Stimulated activated CD4-positive, alpha-beta T cell treated with anti-CD3 and anti-CD28 coated beads, Interleukin-4, amount 100 ng/mL, for 4 hours (primary cell): ENCODE measurements at places on chromosomes 5 and 9.

DNA sequence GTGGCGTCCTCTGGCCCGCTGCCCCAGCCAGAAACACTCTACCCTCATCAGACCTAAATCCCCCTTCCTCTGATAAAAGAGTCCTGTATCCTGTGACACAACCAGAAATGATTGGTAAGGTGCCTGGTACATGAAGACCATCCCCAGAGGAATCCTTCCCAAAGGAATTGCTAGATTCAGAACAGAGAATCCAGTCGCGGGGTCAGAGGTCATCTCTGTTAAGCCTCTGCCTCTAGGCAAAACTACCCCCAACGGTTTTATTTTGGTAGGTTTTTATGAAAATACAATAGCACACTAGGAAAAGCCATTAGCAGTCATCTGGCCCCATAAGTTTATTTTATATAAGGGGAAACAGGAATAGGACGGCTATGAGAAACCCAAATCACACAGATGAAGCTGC, 102.4 kb upstream of the HAND1 start:
- DNase-seq: no peak

DNA sequence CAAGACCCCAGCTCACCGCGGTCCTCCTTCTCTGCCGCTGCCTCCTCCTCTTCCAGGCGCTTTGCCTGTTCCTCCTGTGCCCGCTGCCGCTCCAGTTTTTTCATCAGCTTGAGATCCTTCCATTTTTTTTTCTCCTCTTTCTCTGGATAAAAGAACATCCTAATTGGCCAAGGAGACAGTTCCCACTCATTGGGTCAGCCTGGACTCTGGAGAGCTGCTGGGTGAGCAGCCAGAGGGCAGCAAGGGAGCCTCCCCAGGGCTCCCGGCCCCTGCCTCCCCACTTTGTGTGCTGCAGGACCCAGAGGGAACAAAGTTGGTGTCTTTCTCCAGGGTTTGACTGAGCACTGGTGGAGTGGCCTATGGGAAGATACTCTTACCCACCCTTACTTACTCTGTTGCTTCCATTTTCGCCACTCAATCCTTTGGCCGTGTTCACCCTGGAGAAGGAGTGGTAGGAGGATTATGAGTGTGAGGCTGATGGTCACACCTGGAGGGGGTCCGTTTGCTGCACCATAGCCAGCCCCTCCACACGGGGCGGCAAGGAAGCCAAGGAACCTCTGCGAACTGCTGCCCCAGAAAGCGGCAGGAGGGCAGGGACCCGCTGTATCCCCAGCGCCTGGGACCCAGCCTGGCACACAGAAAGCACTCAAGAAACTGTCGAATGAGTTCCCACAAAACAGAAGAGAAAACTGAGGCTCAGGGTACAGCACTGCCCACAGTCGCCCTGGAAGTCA, 708 bp downstream of the SPOUT1 start:
- DNase-seq: no peak

GRCh38 chr9:20384642-20385041, 237.7 kb downstream of the MLLT3 start:
- DNase-seq: no peak

GRCh38 chr5:91556-92263, at the start of gene PLEKHG4B:
Gene PLEKHG4B, plus strand, starts transcription at chr5:92168. Its CDS starts 64 bp downstream, at chr5:92232.
- no peak for DNase-seq

DNA sequence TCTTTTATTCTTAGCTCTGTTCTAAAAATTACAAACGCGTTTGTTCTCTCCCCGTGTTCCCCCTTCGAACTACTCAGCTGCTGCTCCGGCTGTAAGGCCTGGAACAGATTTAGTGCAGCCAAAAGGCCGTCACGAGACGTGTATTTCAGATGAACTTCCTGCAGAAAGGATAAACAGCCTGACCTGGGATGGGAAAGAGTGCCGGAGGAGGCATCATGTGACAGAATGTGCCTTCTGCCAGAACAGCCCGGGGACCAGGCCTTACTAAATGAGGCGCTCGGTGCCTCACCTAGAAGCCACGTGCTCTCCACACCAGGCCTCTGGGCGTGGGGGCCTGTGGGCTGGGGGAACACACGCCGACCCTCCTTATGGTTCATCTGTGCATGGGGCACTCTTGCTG, 94.7 kb downstream of the PPARGC1B start:
- DNase-seq: no peak

- no peak for DNase-seq
Observed at GRCh38 chr5:36494841-36495601, 111.4 kb upstream of the SLC1A3 start.

DNA sequence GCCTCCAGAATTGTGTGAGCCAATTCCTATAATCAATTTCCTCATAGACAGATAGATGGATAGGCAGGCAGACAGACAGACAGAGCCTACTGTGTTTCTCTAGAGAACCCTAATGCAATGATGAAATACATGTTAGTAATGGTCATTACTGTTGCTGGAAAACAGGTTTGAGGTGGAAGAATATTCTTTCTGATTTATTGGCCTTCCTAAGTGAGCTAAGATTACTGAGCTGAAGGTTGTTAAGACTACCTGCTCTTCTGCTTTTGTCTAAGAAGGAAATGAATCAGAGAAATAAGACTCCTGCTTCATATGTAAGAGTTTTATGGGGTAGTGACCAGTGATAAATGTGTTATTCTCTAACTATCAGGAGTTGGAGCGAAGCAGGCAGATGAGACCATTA, 219.9 kb downstream of the ELAVL2 start:
- DNase-seq: no peak

GRCh38 chr5:74422671-74423070, 217.9 kb downstream of the ENC1 start:
- DNase-seq: no peak

- no peak for DNase-seq
Observed at GRCh38 chr5:140076788-140077187, 33.7 kb upstream of the NRG2 start.

GRCh38 chr9:114233491-114234185, 78.3 kb downstream of the COL27A1 start:
- DNase-seq: no peak

GRCh38 chr5:170491479-170491878, 12.3 kb upstream of the KCNIP1 start:
- no peak for DNase-seq

DNA sequence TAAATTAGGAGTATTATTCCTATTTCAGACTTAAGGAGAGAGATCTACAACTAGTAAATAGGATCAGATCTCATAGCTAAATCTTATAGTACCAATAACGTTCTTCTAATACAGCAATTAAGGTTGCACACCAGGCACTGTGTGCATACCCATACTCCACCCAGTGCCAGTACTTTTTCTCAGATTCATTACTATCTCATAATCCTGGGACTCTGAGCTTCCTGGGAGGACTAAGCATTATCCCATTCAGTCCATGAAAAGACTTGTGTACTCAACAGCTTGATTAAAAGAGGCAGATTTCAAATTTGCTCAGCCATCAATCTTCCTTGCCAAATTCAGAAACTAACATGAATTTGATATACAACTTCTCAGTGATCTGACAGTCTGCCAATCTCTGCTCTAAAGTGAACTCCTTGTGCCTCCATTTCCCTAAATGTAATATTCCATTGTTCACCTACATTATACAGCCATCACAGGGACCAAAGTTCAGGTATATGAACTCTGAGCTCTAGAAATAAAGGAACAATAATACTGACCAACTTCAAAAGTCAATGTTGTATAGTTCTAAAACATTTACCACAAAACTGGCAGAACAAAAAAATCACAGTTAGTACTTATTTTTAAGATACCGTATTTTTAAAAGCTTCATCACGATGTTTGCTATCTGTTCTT, 7.2 kb downstream of the STRBP start:
- DNase-seq: no peak

DNA sequence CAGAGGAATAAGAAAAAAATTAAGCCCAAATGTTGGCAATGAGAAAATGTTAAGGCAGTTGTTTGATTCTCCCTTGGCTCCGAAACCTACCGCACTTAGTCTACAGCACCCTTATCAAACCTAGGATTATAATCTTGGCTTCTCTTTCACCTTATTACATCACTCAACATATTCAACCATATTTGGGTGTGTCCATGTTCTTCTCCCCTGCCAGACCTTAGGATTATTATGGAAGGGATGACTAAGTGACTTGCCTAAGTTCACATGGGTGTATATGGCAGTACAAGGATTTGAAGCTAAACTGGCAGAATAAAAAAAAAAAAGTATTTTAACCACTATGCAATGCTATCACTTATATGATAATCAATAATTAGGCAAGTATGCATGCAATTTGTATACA, 76.4 kb downstream of the PLK2 start:
- no peak for DNase-seq

DNA sequence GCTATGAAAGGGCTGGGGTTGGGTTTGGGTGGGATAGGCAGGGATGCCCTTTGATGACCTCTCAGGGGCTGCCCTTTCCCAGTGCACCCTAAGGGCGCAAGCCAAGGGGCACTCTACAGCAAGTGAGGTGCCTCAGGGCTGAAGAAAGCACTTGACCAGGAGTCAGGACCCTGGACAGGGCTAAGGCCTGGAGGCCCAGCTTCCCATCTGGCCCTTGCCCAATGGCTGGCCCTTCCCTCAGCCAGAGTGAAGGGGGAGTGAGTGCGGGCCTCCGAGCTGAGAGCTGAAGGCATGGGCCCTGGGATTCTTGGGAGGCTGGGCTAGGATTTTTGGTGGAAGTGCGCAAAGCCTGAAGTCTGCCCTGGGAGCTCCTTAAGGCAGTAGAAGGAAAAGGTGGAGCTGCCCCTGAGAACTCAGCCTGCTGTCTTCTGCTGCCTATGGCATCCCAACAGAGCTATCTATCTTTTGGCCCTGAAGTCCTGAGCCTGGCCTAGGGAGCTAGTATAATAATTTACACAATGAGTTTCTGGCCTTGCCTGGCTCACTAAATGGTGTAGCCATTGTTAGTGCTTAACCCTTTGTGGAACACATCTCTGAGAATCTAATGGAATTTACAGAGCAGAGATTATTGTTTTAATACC, 16.4 kb downstream of the JADE2 start:
- DNase-seq: no peak

GRCh38 chr5:171628633-171628974, 157.0 kb upstream of the SMIM23 start:
- DNase-seq: no peak

DNA sequence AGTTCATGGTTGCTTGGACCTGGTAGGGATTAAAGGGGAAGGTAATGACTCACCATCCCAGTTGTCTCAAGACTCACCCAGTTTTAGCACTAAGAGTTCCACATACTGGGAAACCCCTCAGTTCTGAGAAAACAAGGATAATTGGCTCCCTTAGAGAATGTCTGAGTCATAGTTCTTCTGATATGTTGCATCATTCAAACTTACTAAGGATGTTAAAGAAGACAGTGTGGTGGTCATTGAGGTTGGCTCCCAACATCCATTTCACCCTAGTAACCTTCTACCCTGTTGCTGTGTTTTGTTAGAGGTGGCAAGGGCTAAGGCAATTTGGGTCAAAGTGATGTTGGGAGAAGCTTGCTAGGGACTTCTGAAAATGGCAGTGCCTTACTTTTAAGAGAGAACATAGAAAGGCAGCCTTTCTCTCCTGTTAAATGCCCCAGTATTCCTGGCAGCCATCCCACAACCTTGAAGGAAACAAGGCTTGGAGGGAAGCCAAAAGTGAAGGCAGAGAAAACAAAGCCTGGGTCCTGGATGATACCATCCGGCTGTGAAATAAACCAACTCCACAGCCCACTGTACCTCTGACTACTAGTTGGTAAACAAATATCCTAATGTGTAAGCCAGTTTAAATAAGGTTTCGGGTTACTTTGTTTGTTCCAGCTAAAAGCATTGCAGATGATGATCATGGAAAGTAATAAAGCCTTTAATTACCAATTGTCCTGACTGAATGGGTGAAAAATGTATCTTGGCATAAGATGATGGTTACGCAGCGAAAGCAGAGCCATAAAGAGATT, 80.4 kb upstream of the ADAMTSL1 start:
- no peak for DNase-seq

GRCh38 chr5:108266242-108266641, 115.7 kb downstream of the FBXL17 start:
- DNase-seq: no peak

DNA sequence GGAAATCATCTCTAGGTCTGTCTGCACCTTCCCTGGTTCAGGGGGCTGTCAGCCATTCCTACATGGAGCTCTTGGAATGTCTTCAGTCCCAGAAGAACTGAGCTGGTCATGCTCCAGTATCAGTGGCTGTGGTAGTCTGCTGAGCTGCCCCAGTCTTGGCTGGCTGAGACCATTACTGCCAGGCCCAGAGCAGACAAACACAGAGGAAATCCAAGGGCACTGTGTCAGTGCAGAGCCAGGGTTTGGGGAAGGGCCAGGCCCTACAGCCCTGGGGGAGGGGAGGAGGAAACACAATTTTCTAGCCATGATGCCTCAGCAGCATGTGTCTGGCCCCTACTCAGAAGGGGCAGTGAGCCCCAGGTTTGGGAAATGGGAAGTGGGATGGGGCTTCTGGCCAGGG, 58.4 kb downstream of the ARHGEF37 start:
- no peak for DNase-seq

GRCh38 chr5:68950125-68950524, 143.7 kb upstream of the SLC30A5 start:
- DNase-seq: no peak

DNA sequence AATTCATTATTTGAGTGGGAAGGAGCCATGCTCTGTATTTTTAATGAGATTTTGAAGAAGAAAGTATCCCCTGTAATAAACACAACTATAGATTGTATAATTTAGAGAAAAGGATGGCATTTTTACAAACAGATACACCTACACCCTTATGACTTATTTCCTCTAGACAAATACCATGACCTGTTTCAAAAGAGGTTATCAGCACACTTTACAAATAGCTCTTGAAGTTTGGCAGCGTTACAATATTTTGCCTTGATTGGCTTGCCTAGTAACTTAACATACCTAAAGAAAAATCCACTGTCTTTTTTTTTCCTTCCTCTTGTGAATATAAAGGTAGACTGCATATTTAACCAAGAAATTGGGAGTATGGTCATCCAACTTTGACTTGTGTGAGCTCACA, 28.5 kb upstream of the CETN3 start:
- DNase-seq: no peak

DNA sequence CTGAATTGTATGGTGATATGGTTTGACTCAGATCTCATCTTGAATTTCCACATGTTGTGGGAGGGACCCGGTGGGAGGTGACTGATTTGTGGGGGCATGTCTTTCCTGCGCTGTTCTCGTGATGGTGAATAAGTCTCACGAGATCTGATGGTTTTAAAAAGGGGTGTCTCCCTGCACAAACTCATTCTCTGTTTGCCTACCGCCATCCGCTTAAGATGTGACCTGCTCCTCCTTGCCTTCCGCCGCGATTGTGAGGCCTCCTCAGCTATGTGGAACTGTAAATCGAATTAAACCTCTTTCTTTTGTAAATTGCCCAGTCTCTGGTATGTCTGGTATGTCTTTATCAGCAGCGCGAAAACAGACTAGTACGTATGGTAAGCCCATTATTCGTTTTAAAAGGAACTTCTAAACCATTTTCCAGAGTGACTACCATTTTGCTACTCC, 48.7 kb downstream of the SLC36A1 start:
- no peak for DNase-seq
